ENCODE measurements at places on chromosomes 2 and 18. TPM values are rescaled to one million over a fixed set of nuclear protein-coding genes. Genes with fewer than 3 reads are reported as not detected.

The NYAP2 gene
- total RNA-seq, result 0.14 TPM

The HOXD13 gene
- not detected for total RNA-seq

The DBI gene
- 63.8 TPM for total RNA-seq

GRCh38 chr2:63785096-63785495 is 56.6 kb upstream of the UGP2 start:
- H3K27ac ChIP-seq, result no peak overlapping the region
- H3K36me3 ChIP-seq, result no peaks in the 10 kb centered on the region
- no peaks in the 10 kb centered on the region for H3K27me3 ChIP-seq
- no peak for DNase-seq
- peaks cover 50% of the 10 kb centered on the region for H3K4me1 ChIP-seq

- H3K27me3 ChIP-seq, result no peaks in the 10 kb centered on the region
- no peaks in the 10 kb centered on the region for H3K4me1 ChIP-seq
- no peak overlapping the region for H3K4me3 ChIP-seq
Observed at GRCh38 chr2:219709331-219709761, 81.9 kb downstream of the SLC4A3 start.

The MAB21L4 gene
- not detected for total RNA-seq

DNA sequence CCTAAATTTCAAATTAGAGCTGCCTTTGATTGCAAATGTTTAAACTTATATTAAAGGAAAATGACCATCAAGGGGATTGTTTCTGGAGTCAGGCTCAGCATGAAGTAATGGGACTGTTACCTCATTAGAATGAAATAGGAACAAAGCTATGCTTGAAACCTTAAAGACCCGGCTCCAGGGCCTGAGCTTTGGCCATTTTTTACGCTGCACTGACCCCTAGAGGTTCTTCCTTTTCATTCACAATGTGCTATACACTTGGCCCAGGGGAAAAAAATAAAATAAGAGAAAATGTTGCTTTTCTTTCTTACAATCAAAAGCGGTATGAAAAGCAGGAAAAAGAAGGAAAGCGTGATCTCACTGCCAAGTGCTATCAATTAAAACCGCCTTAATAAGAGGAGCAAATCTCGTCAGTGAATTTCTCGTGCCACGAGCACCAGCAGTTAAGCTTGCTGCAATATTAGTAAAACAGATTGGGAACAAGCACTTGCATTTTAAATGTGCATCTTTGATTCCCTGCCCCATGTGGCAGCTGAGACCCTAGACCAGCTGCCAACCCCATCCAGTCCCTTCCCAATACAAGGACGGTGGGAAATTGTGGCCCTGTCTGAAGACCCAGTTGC is 96.6 kb downstream of the MBD2 start:
- no peak overlapping the region for H3K4me3 ChIP-seq
- no peaks in the 10 kb centered on the region for H3K4me1 ChIP-seq
- DNase-seq, result no peak
- no peaks in the 10 kb centered on the region for H3K27me3 ChIP-seq

- no peaks in the 10 kb centered on the region for H3K27me3 ChIP-seq
- H3K27ac ChIP-seq, result no peak overlapping the region
- H3K4me1 ChIP-seq, result peaks cover 4% of the 10 kb centered on the region
Observed at GRCh38 chr18:54386043-54386442, 28.3 kb downstream of the C18orf54 start.

DNA sequence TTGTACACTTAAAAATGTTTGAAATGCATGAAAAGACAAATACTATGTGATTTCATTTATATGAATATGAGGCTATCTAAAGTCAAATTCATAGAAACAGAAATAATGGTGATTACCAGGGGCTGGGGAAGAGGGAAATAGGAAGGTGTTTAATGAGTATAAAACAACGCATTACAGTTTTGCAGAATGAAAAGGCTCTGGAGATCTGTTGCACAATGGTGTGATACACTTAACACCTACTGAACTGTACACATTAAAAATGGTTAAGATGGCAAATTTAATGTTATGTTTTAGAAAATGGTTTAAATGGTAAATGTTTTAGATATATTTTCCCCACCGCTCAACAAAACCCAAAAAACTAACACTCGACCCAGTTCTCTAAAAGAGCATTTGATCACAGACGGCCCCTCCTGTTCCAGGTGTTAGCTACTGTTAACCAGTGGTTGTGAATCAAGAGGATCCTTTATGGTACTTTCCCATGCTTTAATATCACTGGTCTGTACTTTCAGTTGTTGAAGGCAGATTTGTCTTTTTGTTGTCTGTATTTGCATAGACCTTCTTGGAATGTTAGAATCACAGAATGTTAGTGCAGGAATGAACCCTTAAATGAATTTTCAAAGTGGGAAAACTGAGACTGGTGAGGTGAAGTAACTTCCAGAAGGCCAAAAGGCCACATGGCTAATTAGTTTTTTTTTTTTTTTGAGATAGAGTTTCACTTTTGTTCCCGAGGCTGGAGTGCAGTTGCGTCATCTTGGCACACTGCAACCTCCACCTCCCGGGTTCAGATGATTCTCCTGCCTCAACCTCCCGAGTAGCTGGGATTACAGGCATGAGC is 10.2 kb downstream of the RAB10 start:
- no peak overlapping the region for H3K27ac ChIP-seq
- no peak for DNase-seq
- H3K36me3 ChIP-seq, result no peaks in the 10 kb centered on the region
- peaks cover 18% of the 10 kb centered on the region for H3K4me1 ChIP-seq
- peak overlapping the region; percentile 8 for H3K4me3 ChIP-seq

DNA sequence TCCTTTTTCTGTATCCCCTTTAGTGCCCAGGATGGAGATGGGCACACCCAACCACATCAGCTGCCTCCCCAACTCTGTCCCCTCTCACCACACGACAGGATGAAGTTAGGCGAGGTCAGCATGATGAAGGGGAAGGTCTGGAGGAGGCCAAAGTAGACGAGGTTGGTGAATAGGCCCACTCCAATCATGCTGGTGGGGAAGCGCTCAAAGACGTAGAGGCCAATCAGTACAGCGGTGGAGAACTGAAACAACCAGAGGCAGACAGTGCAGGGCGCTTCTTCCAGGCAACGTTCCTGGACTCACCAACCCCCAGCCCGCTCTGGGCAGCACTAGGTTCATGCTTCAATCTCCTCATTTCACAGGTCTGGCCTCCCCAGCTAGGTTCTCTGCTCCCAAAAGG is 2.9 kb downstream of the TEX261 start:
- no peak for DNase-seq
- H3K4me3 ChIP-seq, result no peak overlapping the region
- H3K4me1 ChIP-seq, result peaks cover 46% of the 10 kb centered on the region
- H3K27ac ChIP-seq, result no peak overlapping the region

DNA sequence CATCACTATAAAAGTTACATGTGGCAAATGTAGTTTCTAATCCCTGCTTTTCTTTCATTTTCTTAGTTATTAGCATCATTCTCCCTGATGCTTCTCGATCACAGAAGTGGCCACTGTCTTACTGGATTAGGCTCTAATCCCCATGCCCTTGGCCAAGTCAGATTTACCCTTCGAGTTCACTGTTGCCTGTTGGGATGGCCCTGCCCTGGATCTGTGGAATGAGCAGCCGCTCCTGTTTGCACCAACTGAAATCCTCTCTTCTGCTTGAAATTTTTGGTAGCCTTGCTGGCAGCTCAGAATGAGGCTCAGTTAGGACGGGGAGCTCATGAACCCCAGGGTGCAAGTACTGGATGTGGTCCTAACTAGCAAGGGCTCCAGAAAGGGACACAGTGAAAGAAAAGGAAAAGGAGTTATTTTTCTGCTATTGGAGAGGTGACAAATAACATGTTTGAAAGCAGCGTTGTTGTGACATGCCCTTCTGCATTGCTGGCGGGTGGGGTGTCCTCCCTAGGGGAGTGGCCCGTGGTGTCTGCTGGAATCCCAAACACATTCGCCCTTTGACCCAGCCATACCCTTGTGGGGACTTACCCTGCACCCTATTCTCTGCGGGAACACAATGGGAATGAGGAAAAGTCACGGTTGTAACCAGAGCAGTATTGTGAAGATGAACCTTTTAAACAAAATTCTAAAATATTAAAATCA is 34.5 kb downstream of the RBFA start:
- no peaks in the 10 kb centered on the region for H3K27me3 ChIP-seq
- no peak overlapping the region for H3K27ac ChIP-seq
- no peaks in the 10 kb centered on the region for H3K4me1 ChIP-seq
- no peaks in the 10 kb centered on the region for H3K36me3 ChIP-seq
- no peak for DNase-seq

The IL1B gene
- total RNA-seq, result 4.0 TPM

GRCh38 chr2:27191070-27191829 is 20.6 kb upstream of the ATRAID start:
- H3K27me3 ChIP-seq, result no peaks in the 10 kb centered on the region
- no peaks in the 10 kb centered on the region for H3K36me3 ChIP-seq
- H3K4me3 ChIP-seq, result no peak overlapping the region
- no peak overlapping the region for H3K27ac ChIP-seq

- no peak for DNase-seq
- H3K4me3 ChIP-seq, result no peak overlapping the region
- no peak overlapping the region for H3K27ac ChIP-seq
- H3K4me1 ChIP-seq, result peaks cover 5% of the 10 kb centered on the region
Observed at GRCh38 chr2:239706367-239706766, 305.5 kb upstream of the HDAC4 start.

DNA sequence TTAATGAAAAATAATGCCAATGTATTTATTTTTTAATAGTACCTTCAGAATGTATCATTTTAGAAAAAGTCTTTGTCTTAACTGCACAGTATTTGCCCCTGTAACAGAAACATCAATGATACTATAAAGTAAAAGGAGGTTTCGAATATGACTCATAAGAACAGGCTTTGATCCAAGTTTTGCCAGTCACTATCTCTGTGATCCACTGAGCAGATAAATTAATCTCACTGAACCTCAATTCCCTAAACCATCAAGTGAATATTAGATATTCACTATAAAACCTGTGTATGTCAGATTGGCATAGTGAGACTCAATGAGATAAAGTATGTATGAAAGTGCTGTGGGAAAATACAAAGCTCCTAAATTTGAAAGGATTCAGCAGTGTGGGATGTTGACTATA is 292.1 kb downstream of the EXOC6B start:
- no peaks in the 10 kb centered on the region for H3K4me1 ChIP-seq
- H3K36me3 ChIP-seq, result no peaks in the 10 kb centered on the region
- no peak overlapping the region for H3K27ac ChIP-seq
- H3K27me3 ChIP-seq, result no peaks in the 10 kb centered on the region

GRCh38 chr2:6657136-6657535 is 208.6 kb downstream of the CMPK2 start:
- DNase-seq, result no peak
- H3K27ac ChIP-seq, result no peak overlapping the region
- no peaks in the 10 kb centered on the region for H3K27me3 ChIP-seq
- H3K4me1 ChIP-seq, result no peaks in the 10 kb centered on the region
- H3K4me3 ChIP-seq, result no peak overlapping the region

The LBH gene
- total RNA-seq, result 121 TPM

DNA sequence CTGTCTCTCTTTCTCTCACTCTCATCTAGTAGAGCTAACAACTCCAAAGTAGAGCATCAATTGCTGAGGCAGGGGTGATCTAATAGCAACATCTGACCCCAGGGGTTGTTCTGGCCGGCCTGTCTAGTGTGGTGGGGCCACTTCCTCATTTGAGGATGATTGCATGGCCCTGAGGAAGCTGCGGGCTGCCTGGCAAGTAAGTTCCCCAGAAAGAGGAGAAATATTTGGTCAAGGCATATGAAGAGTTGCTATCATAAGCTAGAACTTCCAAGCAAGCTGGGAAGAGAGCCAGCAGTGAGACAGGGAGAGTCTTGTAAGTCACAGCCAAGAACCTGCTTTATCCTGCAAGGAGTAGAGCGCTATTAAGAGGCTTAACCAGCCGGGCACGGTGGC is 50.8 kb upstream of the TMEM87B start:
- H3K4me3 ChIP-seq, result no peak overlapping the region
- H3K27me3 ChIP-seq, result no peaks in the 10 kb centered on the region
- H3K27ac ChIP-seq, result no peak overlapping the region
- no peak for DNase-seq

- no peaks in the 10 kb centered on the region for H3K27me3 ChIP-seq
- no peaks in the 10 kb centered on the region for H3K36me3 ChIP-seq
Observed at GRCh38 chr2:164285576-164285975, 335.7 kb downstream of the GRB14 start.

DNA sequence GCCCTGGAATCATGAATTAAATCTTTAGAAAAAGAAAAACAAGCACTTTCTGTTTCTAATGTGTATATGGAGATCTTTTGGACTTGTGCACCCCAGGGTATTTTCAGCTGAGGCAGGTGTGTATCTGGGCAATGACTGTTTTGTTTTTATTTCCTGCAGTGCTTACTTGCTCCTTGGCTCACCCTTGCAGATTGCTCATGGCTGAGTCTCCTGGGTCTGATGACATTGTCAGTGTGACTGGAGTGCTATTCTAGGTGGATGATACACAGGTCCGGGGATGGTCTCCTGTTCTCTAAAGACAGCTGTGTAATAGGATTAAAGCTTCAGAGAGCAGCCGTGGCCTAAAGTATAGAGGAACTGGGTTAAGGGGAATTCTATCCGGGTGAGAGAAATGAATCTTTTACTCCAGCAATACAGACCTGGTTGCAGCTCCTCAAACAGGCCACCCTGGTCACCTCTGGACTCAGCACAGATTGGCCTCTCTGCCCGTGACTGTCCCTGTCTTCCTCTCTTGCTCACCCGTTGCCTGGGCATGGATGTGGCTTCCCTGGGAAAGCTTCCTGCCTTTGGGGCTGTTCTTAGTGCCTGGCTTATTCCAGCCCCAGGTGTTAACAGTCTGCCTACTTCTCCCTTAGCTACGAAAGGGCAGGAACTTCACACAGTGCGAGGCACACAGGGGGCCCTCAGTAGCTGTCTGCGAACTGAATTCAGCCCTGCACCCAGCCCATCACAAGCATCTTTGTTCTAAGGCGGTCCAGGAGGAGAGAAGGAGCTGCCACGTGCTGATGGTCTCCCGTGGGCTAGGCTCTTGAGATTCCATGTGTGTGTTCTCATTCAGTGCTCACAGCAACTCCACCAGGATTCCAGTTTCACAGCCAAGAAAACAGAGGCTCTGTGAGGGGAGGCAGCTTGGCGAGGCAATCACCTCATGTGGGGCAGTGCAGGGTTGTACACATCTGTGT is 84.3 kb downstream of the ACOXL start:
- H3K4me3 ChIP-seq, result no peak overlapping the region
- no peak overlapping the region for H3K27ac ChIP-seq
- no peaks in the 10 kb centered on the region for H3K36me3 ChIP-seq
- H3K4me1 ChIP-seq, result no peaks in the 10 kb centered on the region

The COL4A3 gene
- 29.6 TPM for total RNA-seq

The SNTG2 gene
- 18.6 TPM for total RNA-seq

DNA sequence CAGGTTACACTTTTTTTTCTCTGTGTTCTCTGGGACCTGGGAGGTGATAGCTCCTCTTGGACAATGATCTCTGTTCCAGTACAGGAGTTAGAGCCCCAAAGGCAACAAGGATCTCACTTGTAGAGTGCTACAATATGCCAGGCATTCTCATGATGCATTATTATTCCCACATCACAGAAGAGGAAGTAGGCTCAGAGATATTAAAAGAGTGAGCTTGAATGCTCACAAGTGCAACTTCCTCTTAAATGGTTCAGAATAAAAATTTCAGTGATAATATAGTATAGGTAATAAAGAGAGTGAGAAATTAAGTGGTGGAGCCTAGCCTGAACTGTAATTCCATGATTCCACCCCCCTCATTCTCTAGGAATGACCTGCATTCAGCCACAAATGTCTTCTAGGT is 21.4 kb downstream of the POLE4 start:
- no peak overlapping the region for H3K27ac ChIP-seq
- DNase-seq, result no peak
- H3K4me1 ChIP-seq, result no peaks in the 10 kb centered on the region
- no peaks in the 10 kb centered on the region for H3K36me3 ChIP-seq
- H3K27me3 ChIP-seq, result no peaks in the 10 kb centered on the region
- no peak overlapping the region for H3K4me3 ChIP-seq

The GALNT13 gene
- total RNA-seq, result 2.5 TPM

The MSTN gene
- total RNA-seq, result 0.27 TPM

- H3K27ac ChIP-seq, result no peak overlapping the region
- no peaks in the 10 kb centered on the region for H3K27me3 ChIP-seq
- peaks cover 39% of the 10 kb centered on the region for H3K4me1 ChIP-seq
- H3K36me3 ChIP-seq, result no peaks in the 10 kb centered on the region
Observed at GRCh38 chr18:22387364-22387763, 30.4 kb downstream of the CTAGE1 start.

The LHCGR gene
- not detected for total RNA-seq

Measured in thoracic aorta (tissue), 2 donors.